Immature natural killer cell (primary cell): ENCODE measurements at places on chromosomes 5 and 9. TPM values are rescaled to one million over a fixed set of nuclear protein-coding genes. Genes with fewer than 3 reads are reported as not detected.

DNA sequence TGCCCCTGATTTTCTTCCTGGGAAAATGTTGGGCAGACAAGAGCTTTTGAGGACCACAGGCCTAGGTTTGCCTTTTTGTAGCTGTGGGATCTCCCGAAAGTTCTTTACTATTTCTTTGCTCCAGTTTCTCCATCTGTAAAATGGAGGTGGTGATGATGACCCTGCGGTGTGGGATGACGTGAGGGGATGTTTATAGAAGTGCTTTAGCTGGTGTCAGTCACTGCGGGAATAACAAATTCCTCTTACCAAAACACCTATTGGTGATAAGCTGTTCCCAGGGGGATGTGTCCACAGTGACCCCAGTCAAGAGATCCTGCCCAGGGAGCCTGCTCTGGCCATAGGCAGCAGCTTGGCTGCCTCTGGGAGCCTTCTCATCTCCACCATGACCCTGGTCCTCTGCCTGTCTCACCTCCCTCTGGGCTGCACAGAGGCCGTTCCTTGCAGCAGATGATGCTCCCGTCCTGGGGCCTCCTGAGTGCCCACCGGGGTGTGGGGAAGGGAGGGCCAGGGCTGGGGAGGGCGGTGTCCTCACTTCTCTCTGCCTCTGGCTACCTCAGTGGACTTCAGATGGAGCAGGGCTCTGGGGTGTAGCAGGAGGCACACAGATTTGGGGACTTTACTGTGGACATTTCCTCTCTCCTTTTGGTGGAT lies 77.2 kb downstream of the COL15A1 start:
- peaks cover 26% of the 10 kb centered on the region for H3K4me1 ChIP-seq
- H3K4me3 ChIP-seq: no peak overlapping the region
- no peak for DNase-seq
- no peaks in the 10 kb centered on the region for H3K36me3 ChIP-seq
- H3K27me3 ChIP-seq: peaks cover 3% of the 10 kb centered on the region

DNA sequence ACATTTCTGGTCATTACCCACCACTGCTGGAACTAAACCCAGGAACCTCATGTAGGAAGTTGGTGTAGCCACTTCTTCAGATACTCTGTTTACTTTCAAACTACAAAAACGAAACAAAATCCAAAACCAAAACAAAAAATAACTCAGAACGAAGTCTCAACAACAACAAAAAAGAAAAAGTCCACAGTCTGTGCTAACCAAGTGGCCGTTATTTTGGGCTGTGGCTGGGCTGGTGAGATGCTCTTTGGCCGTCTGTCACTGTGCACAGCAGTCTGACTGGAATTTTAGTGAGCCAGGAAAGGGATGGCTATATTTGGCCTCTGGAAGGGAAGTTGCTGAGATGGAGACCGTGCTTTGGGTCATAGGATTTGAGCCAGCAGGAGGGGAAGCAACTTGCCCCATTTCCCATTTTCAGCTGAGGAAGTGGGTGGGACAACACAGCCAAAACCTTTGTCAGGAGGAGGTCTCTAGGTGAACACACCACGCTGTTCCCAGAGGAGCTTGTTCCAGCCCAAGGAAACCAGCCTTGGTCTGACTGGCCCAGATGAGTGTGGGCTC lies 334.1 kb downstream of the ZSWIM6 start:
- H3K27me3 ChIP-seq: peaks cover 4% of the 10 kb centered on the region
- H3K27ac ChIP-seq: no peak overlapping the region
- no peaks in the 10 kb centered on the region for H3K36me3 ChIP-seq
- H3K4me1 ChIP-seq: peaks cover 3% of the 10 kb centered on the region

DNA sequence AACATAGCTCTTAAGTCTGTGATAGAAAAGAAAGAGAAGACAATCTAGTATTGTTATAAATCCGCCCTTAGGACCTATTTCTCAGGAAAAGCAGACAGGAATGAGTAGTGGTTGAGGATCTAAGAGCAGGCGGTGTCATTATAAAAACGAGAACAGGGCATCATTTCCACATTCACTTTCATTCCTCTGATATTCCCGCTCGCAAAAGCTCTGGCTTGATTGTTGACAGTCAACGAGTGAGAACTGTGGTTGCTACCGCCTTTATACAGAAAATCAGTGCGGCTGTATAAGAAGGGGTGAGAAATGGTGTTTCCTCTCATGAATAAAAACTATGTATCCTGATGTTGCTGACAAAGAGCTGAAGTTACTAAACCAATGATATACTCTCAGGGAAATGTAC lies 1409.6 kb upstream of the WWC1 start:
- DNase-seq: no peak
- no peaks in the 10 kb centered on the region for H3K4me1 ChIP-seq
- no peaks in the 10 kb centered on the region for H3K36me3 ChIP-seq
- no peak overlapping the region for H3K27ac ChIP-seq

GRCh38 chr5:82406205-82406773 lies 128.1 kb upstream of the RPS23 start:
- H3K4me3 ChIP-seq: no peak overlapping the region
- no peaks in the 10 kb centered on the region for H3K4me1 ChIP-seq
- H3K36me3 ChIP-seq: no peaks in the 10 kb centered on the region
- DNase-seq: no peak
- H3K27me3 ChIP-seq: no peaks in the 10 kb centered on the region

The IL7R gene
- 36.8 TPM for polyA plus RNA-seq

The FIBCD1 gene
- polyA plus RNA-seq: not detected

DNA sequence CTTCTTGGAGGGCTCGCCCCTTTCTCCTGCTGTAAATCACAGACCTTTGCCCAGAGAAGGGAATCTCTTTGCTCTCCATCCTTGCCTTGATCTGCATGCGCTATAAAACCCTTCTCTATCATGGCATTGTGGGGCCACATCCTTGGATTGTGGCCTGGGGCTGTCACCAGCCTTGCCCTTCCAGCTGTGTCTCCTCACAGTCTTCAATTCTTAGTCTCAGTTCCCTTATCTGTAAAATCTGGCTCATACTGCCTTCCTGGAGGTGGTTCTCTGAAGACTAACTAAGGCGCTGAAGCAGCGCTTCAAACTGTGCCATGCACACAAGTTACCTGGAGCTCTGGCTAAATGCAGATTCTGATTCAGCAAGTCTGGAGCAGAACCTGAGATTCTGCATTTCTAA lies 53.4 kb upstream of the RARS1 start:
- H3K4me1 ChIP-seq: no peaks in the 10 kb centered on the region
- peaks cover 6% of the 10 kb centered on the region for H3K27me3 ChIP-seq
- no peak for DNase-seq
- no peaks in the 10 kb centered on the region for H3K36me3 ChIP-seq
- no peak overlapping the region for H3K4me3 ChIP-seq

DNA sequence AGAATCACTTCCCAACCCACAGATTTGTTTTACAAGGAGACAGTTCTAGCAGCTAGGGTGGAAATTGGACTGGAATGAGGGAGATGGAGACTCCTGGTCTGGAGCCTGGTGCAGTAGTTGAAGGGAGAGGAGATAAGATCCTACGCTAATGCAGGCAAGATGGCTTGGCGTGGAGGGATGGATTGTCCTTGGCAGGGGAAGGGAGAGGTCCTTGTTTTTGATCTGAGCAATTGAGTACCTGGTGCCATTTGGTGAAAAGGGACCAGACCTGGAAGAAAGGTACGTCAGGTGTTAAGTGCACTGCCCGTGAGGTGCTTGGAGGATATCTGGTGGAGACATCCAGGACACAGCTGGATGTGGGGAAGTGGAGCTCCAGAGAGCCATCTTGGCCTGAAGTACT lies 35.7 kb downstream of the ANGPTL2 start:
- no peaks in the 10 kb centered on the region for H3K4me1 ChIP-seq
- H3K27me3 ChIP-seq: no peaks in the 10 kb centered on the region
- peaks cover 7% of the 10 kb centered on the region for H3K36me3 ChIP-seq
- no peak overlapping the region for H3K4me3 ChIP-seq

The OR1J2 gene
- polyA plus RNA-seq: not detected

DNA sequence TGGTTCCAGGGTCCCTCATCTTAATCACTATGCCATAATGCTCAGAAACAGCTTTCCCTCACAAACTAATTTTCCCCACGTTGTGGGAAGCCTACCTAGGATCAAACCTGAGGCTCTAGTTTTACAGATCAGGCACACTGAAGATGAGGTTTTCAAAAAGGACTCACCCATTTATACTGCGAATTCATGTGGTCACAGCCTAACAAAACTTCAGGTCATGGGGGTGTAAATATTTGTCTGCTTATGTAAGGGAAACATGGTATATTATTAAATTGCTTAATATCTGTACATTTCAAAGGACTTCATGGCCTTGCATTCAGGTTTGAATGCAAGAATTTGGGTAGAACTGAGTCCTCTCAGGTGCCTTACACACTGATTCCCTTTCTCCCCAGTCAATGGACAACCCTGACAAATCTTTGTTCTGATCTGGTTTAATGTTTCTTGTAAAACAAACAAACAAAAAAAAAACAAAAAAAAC lies 12.1 kb downstream of the ZFAND5 start:
- no peak overlapping the region for H3K27ac ChIP-seq
- H3K36me3 ChIP-seq: peaks cover 19% of the 10 kb centered on the region
- H3K4me1 ChIP-seq: peaks cover 26% of the 10 kb centered on the region
- no peak overlapping the region for H3K4me3 ChIP-seq

DNA sequence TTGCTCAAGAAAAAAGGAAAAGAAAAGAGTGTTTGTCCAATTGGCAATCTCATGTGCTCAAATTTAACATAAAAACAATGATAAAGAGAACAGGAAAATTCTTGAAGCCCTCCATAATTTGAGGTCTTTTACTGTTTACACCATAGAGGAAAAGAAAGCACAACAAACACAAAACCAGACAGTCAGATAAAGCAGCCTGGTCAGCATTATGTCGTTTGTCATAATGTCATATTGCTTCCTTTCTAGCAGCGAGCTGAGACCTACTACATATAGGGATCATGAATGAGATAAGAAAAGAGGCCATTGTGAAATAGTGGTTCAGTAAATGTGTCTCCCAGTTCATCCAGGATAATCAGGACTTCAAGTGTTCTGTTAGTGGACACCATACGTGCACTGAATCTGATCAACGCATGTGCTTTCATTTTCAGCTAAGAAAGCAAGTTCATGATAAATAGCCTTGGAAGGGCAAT lies 64.7 kb upstream of the SELENOP start:
- DNase-seq: no peak
- no peak overlapping the region for H3K27ac ChIP-seq
- peaks cover 15% of the 10 kb centered on the region for H3K4me1 ChIP-seq
